ENCODE measurements at places on chromosomes 13 and 19.

GRCh38 chr19:19418555-19419260 is 13.2 kb downstream of the GATAD2A start:
- DNase-seq, result no peak

GRCh38 chr13:66195238-66195637 is 1034.9 kb downstream of the PCDH9 start:
- DNase-seq, result no peak

- no peak for DNase-seq
Measured at GRCh38 chr13:49821216-49822009, 28.9 kb upstream of the KPNA3 start.

DNA sequence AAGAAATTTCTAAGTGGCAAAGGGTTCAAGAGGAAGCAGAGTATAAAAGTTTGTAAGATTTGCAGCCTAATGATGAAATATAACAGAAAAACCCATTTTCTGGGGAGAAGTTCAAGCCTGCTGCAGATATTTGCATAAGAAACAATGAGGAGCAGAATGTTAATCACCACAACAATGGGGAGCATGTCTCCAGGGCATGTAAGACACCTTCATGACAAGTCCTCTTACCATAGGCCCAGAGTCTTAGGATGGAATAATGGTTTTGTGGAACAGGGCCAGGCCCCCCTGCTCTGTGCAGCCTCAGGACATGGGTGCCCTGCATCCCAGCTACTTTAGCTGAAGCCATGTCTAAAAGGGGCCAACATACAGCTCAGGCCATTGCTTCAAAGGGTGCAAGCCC is 809.0 kb upstream of the SLITRK5 start:
- DNase-seq, result no peak

DNA sequence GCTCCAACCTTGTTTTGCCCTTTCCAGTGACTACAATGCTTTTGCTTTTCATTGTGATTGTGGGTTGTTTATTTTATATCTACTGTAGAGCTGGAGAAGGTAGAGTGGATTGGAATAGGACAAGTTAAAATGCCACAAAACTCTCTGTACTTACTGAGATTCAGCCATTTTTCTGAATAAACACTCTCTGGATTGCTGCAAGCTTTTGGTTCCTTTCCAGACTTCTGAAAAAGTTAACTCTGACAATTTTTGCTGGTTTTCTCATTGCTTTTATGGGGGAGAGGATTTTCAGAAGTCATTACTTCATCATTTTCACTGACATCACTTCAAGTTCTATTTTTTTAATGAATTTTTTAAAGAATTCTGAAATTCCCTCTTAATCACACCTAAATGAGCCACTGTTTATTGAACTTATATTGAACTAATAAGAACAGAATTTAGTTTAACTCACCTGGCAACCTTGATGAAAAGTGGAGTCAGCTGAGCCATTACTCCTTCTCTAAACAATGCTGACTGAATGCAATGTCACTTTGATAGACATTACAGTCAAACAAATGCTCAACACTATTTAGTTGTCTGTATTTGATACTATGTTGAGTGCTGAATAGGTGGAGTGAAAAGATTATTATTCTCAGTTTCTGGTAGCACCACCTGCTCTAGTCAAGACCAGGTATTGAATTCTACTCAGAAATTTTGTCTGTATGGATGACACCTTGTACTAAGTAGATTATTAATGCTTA is 303.5 kb downstream of the DLEU7 start:
- DNase-seq, result no peak

- DNase-seq, result no peak
Measured at GRCh38 chr19:51010066-51010795, 8.8 kb upstream of the KLK8 start.

GRCh38 chr19:10418485-10419199 is 1.7 kb upstream of the PDE4A start:
- DNase-seq, result no peak

- no peak for DNase-seq
Measured at GRCh38 chr13:44051918-44052675, 172.4 kb downstream of the LACC1 start.

GRCh38 chr19:48342841-48343540 is 17.6 kb downstream of the EMP3 start:
- DNase-seq, result no peak

- DNase-seq, result no peak
Measured at GRCh38 chr13:78689011-78689410, 30.1 kb upstream of the OBI1 start.

- no peak for DNase-seq
Measured at GRCh38 chr19:31913103-31913661, 432.2 kb upstream of the ZNF507 start.

DNA sequence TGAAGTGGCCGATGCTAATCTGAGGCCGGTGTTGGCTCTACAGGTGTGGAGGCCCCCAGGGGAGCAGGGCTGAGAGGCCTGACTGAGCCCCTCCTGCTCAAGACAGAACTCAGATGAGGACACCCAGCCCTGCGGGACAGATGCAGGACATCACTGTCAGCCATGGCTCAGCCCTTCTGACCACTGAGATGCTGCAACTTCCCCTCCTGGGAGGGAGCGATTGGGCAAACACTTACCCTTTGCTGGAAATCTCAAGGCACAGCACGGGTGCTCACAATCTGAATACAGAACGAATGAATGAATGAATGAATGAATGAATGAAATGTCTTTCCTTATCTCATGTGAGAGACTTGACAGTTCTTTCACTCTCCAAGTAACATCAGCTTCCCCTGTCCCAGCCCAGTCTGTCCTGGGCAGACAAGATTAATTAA is 3.5 kb upstream of the SIGLEC7 start:
- DNase-seq, result no peak

- no peak for DNase-seq
Measured at GRCh38 chr13:76697288-76697687, 188.9 kb downstream of the KCTD12 start.
